ENCODE measurements at places on chromosomes 2 and 18.
A peak's percentile ranks its signal among the peaks of the same experiment; 100 is the strongest.

DNA sequence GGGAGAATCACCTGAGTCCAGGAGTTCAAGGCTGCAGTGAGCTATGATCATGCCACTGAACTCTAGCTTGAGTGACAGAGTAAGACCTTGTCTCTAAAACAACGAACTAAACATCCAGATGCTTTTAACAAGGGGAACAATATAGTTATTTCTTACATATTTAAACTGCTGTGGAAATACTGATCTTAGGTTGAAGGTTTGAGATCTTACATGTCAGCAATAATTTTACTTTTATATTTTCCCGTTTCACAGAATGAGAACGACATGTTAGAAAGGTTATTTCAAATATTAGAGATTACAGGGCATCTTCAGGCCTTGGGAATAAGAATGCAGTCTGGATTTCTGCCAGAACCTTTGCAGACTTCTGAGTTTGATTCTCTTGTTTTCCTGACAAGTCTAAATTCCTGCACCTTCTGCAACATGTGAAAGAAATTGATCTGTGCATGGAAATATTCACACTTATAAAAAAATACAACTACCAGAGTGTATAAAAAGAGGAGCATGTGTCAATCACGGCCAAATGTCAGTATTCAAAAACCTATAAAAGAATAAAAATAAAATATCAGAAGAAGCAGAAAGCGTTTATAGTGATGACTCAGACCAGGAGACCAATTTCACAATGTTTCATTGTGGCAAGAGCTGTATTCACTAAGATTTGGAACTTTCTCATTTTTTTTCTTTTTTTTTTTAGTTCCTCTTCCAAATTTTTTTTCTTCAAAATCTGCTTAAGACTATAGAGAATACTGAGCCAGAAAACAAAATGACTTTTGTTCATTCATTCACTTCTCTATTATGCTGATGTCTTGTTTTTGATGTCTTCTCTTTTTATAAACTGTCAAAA is 29.6 kb downstream of the COLEC12 start:
- no peak for DNase-seq

DNA sequence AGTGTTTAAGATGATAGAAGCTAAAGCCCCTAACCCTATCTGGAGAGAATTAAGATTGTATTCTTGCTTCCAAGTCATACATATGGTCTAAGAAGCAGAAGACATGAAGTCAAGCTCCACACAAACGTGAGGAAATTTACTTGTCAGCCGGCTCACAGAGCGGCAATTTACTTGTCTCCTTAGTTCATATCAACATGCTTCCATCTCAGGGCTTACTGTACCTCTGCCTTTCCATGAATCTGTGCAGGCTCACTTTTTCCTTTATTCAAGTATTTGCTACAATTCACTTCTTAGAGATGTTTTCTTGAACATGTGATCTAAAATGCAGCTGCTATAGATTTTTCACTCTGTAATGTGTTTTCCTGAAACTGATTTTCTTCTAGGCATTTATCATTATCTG is 1386.4 kb downstream of the LRP1B start:
- DNase-seq: no peak

DNA sequence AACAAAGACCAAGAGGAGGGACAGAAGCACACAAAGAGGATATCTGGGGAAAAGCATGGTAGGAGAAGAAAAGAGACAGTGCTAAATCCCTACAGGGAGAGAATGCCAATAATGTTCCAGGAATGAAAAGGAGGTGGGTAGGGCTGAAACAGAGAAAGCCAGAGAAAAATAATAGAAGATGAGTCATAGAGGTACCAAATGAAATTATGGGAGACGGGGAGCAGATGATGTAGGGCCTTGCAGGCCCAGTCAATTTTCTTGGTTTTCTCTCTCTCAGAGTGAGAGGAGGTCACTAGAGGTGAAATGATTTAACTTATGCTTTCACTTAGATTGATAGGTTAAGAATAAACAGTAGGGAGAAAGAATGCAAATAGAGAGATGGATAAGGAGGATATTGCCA is 61.5 kb downstream of the RPRM start:
- DNase-seq: no peak

GRCh38 chr2:23696752-23697045 is 230.2 kb downstream of the ATAD2B start:
- DNase-seq: no peak

- DNase-seq: no peak
Observed at GRCh38 chr2:148802448-148803220, 72.4 kb upstream of the KIF5C start.

DNA sequence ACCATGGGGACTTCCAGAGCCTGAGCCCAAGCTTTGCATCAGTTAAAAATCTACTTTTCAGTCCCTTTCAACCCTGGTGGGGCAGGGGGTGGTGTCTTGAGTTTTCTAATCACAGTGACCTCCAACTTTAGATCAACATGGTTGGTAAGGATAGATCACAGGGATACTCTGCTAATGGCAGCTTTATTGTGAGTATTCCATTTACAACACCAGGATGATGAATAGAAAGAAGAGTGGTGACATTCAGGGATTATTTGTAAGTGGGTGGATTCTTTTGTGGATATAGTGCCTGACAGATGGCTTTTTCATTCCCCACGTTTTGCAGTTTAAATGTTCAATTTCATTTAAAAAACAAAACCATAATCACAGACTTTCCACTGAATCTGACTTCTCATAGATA is 51.3 kb downstream of the ZNF532 start:
- DNase-seq: no peak

DNA sequence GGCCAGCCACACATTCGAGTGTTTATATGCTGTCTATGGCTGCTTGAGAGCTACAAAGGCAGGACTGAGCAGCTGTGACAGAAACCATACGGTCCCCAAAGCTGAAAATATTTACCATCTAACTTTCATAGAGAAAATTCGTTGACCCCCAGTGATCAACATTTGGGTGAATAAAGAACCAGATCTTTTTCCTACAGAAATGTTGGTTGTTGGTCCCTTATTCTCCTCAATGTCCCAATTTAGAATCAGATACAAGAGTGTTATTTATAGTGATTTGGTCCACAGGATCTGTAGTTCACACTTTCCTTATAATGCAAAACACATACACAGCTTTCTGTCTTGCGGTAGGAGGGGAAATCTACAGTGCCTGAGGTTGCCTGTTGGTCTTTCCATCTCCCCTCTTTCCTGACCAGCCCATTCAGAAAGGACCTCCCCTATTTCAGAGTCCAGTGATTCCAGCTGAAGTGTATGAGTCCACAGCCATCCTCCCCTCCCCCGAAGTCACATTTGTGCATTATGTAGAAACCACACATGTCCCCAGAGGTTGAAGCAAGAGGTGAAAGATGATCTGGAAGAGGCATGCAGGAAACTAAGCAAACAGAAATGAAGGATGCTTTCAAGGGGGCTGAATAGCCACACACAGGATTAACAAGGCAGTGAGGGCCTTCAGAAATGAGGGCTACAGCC is 61.9 kb downstream of the SPRED2 start:
- no peak for DNase-seq

DNA sequence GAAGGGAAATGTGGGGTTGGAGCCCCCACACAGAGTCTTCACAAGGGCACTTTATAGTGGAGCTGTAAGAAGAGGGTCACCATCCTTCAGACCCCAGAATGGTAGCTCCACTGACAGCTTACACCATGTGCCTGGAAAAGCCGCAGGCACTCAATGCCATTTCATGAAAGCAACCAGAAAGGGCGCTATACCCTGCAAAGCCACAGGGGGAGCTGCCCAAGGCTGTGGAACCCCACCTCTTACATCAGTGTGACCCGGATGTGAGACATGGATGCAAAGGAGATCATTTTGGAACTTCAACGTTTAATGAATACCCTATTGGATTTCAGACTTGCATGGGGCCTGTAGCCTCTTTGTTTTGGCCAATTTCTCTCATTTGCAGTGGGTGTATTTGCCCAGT is 694.7 kb downstream of the CBLN2 start:
- peak; percentile 4 for DNase-seq

- DNase-seq: no peak
Observed at GRCh38 chr2:8022908-8023640, 658.8 kb upstream of the ID2 start.

- DNase-seq: no peak
Observed at GRCh38 chr2:86821306-86821705, 30.6 kb upstream of the CD8A start.

- DNase-seq: no peak
Observed at GRCh38 chr2:180222644-180223043, 215.5 kb upstream of the CWC22 start.

DNA sequence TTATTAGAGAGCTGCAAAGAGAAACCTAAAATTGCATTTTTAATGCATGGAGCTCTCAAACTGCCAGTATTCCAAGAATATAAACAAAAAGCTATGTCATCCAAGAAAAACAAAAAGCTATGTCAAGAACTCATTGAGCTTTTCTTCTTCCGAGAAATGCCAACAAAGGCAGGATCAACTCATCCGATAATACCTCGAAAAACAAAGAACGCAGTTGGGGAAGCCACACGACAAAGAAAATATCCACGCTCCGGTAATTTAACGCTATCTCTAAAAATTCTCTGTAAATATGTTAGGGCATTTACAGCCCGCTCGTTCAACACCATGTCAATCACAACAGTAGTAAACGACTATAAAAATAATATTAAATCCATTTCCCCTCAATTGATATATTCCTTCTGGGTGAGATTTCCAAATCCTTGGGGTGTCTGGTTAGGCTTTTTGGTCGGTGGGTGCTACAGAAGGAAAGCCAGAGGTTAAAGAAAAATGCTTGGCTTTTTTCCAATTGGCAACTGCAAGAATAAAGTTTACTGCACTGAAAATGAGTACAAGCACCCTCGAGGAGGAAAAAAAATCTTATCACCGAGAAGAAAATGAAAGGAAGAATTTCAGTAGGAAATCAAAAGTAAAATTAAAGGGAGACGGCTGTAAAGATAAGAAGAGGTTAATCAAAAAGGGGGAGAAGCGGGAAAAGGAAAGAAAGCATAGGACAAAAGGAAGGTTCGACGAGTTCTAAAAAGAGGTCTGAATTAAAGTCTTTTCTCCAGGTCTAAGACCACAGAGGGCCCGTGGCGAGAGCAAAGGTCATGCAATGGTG is 856 bp downstream of the TIA1 start:
- peak; percentile 46 for DNase-seq

GRCh38 chr18:56576826-56577573 is 61.4 kb downstream of the TXNL1 start:
- peak; percentile 84 for DNase-seq

DNA sequence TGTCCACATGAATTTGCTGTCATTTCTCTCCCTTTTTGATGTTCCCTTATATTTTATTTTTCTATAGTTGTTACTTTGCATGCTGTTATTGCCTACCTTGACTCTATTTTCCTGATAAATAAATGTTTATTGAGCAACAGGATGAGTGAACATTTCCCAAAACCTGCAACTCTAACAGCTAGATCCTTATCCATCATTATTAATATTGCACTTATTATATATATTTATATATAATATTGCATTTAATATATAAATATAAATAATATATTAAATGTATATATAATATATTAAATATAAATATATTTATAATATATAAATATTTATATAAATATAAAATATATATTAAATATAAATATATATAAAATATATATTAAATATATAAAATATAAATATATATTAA is 436.1 kb upstream of the MMADHC start:
- no peak for DNase-seq

- no peak for DNase-seq
Observed at GRCh38 chr2:51263951-51264350, 232.0 kb upstream of the NRXN1 start.

DNA sequence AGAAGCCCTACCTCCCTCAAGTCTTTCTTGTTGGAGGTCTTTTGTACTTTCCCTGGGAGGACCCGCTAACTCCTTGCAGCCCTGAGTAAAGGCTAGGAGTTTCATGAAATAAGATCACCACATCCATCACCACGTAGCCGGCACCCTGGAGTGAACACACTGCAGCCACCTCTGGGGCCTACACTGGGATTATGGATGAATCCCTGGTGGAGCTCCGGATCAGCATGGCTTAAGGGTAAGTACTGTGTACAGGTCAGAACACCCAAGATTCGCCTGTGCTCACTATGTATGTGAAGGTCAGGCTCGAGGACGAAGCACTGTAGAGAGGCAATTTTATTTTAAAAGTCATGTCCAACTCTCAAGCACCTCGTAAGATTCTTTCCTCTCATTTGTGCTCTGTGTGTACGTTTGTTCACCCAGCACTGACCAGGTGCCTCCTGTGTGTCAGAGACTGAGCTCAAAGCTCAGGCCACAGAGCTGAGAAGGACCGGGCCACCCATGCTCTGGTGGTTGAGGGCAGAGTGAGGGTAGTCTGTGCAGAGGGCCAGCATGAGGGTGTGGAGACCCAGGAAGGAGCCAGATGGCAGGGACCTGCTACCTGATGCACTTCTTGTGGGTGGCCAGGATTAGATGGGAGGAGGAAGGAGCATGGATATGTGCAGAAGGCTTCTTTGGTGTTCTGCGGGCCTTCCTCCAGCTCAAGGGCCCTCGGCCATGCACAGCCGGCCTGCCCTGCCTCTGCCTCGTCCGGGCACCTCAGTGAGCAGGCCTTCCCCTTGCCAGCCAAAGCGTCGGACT is 66.7 kb upstream of the TFCP2L1 start:
- DNase-seq: peak; percentile 60

DNA sequence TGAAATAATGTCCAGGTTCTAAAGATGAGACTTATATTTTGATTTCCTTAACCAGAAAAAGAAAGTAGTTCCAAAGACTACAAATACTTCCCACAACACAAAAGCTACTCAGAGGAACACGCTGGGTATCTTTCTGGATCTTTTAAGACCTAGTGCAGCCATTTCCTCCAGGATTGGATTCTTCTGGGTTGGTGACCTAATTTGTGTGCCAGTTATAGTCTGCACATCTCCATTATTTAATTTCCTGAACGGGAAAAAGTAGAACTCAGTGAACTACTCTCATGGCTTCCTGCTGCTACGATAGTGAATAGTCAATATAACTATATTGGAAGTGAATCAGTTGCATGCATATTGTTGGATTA is 1.5 kb downstream of the TMEM87B start:
- DNase-seq: no peak

DNA sequence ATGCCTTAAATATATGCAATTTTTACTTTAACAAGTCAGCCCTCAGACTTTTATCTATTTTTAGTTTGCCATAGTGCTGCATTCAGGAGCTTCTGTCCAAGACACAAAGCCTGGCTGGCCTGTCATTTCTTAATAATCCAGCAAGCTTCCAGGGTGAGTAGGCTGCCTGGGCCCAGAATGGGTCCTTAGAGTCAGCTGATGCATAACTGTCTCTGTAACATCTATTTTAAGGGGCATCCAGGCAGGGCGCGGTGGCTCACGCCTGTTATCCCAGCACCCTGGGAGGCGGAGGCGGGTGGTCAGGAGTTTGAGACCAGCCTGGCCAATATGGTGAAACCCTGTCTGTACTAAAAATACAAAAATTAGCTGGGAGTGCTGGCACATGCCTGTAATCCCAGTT is 11.8 kb upstream of the GNLY start:
- no peak for DNase-seq

- DNase-seq: no peak
Observed at GRCh38 chr2:43905871-43906270, 67.1 kb downstream of the ABCG8 start.

DNA sequence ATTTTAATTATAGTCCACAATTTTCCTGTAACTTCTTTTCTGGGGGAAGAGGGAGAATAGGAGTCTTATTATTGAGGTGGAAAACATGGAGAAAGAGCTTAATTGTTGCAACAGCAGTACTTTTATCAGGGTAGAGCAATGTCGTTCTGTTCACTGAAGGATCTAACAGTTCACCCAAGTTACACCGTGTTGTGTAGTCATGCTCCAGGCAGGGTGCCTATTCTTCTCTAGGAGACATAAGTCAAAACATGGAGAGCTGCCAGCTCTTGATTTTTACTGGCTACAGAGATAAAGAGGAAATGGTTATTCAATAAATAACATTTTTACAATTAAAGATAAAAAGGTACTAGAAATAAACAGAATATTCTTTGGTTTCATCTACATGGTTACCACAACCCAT is 594.3 kb upstream of the NETO1 start:
- DNase-seq: no peak
